ENCODE measurements at places on chromosomes 5 and 9.
A peak's percentile ranks its signal among the peaks of the same experiment; 100 is the strongest.

DNA sequence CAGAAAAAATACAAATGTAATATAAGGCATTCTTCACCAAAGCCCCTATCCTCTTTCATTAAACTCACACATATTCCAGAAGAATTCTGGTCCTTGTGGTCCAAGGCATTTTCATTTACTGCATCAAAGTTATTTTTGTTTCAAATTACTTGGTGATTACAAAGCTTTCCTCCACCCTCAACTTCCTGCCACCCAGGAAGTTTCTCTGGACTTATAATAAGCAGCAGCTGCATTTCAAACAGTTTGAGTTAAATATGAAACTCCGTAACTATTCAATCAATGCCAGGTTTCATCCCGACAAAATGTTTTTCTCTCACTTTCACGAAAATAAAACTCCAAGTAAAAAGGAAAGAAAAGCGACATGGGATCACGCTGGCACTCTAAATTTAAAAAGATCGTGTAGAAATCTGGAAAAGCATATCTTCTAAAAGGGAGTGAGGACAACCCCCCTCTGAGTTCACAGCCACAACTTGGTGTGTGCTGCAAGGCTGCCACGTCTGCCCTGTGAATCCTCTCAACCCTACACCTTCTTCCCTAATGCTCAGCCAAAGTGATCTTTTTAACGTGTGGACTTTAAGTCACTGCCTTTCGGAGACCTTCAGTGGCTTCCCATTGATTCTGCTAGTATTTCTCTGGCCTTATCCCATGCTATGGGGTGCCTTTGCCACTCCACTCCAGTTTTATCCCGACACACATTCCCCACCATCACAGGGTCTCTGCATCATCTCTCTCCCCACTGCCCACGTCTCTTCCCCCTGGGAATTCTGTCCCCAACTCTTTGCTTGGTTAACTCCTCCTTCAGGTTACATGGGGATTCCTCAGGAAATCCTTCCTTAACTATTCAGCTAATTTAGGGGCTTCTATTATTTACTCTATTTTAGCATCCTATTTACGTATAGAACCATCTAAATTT, 91.1 kb upstream of the CER1 start:
- no peak for DNase-seq

- no peak for DNase-seq
These were observed at the start of gene PDLIM4 for GRCh38 chr5:132257131-132258101. Gene PDLIM4 (plus strand): TSS chr5:132257696. CDS start chr5:132257735, 39 bp downstream.

DNA sequence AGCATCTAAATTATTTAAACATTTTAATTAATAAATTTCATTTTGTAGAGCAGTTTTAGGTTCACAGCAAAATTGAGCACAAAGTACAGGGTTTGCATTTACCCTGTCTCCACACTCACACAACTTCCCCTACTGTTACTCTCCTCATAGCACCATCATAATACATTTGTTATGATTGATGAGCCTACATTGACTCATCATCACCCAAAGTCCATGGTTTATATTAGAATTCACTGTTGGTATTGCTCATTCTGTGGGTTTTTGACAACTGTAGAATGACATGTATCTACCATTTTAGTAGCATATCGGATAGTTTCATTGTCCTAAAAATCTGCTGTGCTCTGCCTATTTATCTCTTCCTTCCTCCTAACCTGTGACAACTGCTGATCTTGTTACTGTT, 411.1 kb upstream of the MPDZ start:
- DNase-seq, result no peak

GRCh38 chr5:4374866-4375265, 765.3 kb upstream of the ADAMTS16 start:
- no peak for DNase-seq

GRCh38 chr5:137090721-137091120, 408.4 kb downstream of the SPOCK1 start:
- peak; percentile 8 for DNase-seq

DNA sequence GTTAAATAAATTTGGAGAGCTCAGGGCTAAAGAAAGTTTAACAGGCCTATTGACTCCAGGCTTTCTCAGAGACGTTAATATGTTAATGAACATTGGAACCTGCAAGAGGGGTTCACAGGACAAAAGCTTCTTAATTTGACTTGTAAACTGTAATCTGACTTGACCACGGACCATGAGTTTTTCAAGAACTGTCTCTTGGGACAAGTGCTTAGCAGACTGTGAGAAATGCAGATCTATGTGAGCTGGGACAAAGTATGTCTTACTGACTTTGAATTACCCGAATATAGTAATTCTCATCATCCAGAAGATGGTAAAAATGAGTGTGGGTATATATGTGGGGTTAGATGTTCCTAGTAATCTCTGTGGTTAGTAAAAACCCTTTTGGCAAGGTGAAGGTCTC, 186.6 kb downstream of the ATP10B start:
- no peak for DNase-seq

- DNase-seq, result no peak
These were observed 192.0 kb downstream of the MTRR start for GRCh38 chr5:8060953-8061429.

- no peak for DNase-seq
These were observed 20.3 kb upstream of the FLT4 start for GRCh38 chr5:180669661-180670060.

GRCh38 chr9:95379630-95380029, 62.1 kb upstream of the FANCC start:
- peak; percentile 30 for DNase-seq

DNA sequence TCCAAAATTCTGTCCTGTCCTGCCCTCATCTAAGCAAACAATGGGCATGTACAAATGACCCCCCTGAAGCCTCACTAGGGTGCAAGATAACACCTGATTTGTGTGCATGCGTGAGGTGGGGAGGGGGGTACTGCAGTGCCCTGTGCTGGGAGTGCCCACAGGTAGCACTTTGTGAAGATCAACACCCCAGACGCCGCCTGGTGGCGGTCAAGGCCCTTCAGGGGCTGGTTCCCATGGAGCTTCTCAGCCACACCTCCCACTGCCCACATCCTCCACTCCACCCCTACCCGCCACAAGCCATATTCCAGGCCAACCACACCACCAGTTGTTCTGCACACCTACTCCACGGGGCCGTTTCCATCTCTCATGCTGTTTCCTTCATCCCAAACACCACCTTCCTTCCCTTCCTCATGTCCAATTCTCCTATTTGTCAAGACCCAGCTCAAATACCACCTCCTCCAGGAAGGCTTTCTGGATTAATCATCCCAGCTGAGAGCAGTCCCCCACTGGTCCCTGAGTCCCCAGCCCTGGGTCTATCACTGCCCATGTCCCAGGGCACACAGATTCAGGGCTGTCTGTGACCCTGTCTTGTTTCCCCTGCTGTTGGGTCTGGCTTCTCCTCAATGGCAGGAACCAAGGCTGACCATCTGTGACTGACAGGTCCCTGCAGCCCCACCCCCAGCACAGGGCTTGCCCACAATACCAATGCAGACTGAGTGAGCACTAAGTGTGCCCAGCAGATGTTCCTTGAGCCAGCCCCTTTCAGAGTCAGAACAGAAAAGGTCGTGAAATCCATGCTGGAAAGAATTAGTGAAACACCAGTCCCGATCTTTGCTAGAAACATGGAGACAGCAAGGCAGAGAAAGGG, 178.4 kb downstream of the PAX5 start:
- peak; percentile 75 for DNase-seq

DNA sequence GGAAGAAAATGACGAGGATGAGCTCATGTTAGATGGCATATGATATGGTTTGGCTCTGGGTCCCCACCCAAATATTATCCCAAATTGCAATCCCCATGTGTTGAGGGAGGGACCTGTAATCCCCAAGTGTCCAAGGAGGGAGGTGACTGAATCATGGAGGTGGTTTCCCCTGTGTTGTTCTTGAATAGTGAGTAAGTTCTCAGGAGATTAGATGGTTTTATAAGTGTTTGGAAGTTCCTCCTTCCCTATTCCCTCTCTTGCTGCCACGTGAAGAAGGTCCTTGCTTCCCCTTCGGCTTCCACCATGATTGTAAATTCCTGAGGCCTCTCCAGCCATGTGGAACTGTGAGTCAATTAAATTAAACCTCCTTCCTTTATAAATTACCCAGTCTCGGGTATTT, 10.1 kb downstream of the EDIL3 start:
- no peak for DNase-seq

GRCh38 chr5:137055271-137055872, 443.8 kb downstream of the SPOCK1 start:
- DNase-seq, result no peak

GRCh38 chr5:31066655-31067328, 126.7 kb upstream of the CDH6 start:
- DNase-seq, result no peak
